ENCODE measurements at places on chromosomes 12 and 14.

GRCh38 chr12:72031066-72031465, 92.4 kb downstream of the TPH2 start:
- DNase-seq: no peak

DNA sequence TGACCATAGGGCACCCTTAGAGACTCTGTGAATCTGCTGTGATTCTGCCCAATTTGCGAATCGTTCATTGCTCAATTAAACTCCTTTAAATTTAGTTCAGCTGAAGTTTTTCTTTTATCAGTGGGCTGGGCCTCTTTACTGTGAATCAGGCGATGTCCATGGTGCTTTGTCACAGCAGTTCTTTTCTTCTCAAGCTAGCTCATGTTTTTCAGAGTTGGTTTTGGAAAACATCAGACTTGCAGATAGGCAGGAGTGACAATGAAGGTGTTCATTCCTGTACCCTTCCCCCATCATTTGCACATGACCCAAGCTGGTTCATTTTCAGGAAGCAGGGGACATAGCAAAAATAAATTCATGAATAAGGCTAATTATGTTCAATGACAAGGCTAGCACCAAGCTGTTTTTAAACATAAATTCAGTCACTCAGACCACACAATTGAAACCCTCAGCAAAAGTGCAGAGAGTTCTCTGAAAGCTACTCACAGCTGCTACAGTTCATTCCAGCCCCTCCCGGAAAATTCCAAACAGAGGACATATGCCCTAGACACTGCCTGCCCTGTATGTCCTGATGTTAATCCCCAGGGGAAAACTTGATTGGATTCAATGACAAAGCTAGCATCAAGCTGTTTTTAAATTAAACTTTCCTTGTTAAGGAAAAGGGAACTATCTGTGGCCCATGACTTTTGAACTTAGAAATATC, 383.3 kb downstream of the C12orf75 start:
- no peak for DNase-seq

DNA sequence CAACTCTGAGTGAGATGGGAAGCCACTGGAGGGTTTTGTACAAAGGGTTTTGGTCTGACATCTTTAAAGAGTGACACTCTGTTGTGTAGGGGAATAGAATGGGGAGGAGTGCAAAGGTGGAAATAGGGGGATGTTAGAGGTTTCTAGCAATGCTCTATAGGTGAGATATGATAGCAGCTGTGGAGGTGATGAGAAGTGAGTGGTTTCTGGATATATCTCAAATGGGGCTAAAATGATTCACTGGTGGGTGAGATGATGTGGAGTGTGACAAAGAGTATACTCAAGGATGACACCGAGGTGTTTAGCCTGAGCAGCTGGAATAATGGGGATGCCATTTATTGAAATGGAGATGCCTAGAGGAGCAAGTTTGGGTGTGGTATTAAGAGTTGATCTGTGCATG, 426.4 kb downstream of the PCNX1 start:
- no peak for DNase-seq

- no peak for DNase-seq
Observed at GRCh38 chr14:98176892-98177291, 1095.1 kb downstream of the BCL11B start.

- DNase-seq: no peak
Observed at GRCh38 chr12:29544428-29545101, 47.1 kb upstream of the OVCH1 start.

GRCh38 chr14:60184905-60185555, 19.8 kb upstream of the DHRS7 start:
- no peak for DNase-seq

DNA sequence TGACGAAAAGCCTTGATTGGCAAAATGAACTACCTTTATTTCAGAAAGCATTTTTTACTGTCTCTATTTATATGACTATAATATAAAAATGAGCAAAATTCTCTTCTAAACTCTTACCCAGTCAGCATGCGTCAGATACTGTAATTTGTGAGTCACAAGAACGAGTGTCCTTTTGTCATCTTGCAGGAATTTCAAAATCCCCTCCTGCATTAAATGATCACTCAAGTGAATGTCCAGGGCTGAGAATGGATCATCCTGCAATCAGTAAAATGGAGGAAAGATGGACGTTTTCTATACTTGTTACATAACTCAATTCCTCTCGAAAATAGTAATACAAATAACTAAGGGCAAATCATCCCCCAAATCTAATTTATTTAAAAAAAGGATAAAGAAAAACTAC, 77.7 kb upstream of the KCNJ8 start:
- no peak for DNase-seq

DNA sequence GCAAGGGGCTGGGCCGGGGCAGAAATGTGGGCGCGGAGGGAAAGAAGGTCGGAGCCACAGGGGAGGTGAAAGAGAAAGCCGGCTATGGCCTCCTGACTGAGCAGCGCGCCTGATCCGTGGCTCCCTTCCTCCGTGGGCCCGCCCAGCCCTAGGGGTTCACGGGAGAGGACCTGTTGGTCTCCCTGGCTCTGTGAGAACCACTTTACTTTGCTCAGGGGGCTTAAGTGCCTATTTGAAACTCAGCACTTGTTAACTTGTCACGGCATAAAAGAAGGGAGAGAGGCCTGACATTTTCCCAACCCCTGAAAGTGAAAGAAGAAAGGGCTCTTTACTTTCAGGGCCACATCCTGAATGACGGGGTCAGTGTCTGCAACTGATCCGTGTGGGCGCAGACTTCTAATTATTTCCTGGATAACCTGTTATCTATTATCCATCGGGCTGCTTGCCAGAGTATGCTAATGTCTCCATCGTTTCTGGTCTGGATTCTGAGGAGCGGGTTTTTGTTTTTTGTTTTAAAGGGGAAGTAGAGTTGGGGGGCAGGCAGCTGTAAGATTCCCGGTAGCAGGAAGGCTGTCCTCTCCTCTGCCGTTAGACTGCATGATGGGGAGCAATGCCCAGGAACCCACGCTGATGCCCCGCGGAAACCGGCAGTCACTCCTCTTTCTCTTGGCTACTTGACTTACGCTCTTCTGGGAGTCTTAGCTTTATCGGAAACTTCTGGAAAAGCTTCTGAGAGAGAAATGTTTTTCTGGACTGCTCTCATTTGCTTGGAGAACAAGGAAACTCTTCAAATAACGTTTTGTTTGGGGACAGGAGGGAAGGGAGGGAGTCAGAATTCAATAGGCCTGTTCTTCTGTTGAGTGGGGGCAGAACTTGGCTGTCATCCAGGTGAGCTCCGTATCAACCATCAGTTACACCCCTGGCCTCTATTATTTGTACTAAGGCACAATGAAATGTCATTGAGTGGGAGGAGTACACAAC, 127.7 kb upstream of the MAX start:
- no peak for DNase-seq

GRCh38 chr14:25908277-25909044, 689.4 kb downstream of the NOVA1 start:
- no peak for DNase-seq

- DNase-seq: no peak
Observed at GRCh38 chr12:666766-667308, 3.6 kb upstream of the NINJ2 start.

GRCh38 chr12:13348464-13348863, 151.9 kb downstream of the EMP1 start:
- no peak for DNase-seq

- DNase-seq: no peak
Observed at GRCh38 chr12:128078301-128078971, 188.5 kb upstream of the TMEM132C start.

DNA sequence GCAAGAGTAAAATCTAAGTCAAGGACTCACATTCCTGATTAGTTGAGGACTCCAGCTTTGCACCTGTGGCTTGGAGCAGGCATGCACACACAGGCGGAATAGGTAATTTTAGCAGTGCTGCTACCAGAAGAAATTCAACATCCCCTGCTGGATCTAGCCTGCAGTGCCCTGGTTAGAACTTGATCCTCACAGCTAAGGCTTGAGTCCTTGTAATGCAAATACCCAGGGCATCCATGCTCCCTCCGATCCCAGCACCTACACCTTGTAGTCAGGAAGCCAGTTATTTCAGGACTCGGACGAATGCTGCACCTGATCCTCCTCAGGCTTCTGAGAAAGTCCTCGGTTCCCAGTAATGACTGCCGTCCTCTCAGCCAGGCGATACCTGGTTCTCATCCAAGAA, 309.0 kb upstream of the AMIGO2 start:
- no peak for DNase-seq

DNA sequence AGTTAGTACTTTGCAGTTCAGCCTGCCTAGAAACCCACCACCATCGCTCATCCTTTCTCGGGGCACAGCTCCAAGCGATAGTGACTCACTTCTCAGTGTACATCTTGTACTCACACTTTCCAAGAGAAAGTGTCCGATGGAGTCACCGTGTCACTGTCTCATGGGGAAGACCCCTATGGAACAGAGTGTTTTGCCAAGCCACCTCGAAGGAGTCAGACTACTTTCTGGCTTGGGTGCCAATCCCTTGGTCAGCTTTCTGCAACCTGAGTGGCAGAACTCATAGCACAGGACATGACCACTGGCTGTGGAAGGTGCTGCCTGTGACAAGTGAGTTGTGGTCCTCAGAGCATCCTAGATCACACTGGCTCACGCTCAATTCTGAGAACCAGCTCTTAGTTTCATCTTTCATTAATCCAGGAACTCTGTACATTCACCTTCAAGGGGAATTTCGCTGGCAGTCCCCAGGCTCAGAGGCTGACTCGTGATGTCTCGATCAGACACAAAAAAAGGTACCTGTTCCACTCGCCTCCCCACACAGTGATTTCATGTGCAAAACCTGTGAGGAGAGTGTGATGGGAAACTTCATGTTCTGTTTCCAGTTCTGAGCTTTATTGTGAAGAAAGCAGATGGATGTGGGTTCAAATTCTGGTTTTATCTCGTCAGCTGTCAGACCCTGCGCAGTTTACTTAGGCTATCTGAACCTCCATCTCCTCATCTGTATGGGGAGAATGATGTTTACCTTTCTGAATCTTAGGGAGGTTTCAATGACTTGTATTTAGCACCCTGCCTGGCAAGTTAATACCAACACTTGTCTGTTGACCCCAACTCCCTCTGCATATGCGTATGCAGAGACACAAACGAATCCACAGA, 127.3 kb upstream of the CCND2 start:
- no peak for DNase-seq

- DNase-seq: no peak
Observed at GRCh38 chr12:68957273-68957672, 24.3 kb upstream of the CPM start.

GRCh38 chr12:78799649-78800048, 64.9 kb upstream of the SYT1 start:
- no peak for DNase-seq

- DNase-seq: peak; percentile 26
Observed at GRCh38 chr12:563250-563781, 99.9 kb downstream of the NINJ2 start.

DNA sequence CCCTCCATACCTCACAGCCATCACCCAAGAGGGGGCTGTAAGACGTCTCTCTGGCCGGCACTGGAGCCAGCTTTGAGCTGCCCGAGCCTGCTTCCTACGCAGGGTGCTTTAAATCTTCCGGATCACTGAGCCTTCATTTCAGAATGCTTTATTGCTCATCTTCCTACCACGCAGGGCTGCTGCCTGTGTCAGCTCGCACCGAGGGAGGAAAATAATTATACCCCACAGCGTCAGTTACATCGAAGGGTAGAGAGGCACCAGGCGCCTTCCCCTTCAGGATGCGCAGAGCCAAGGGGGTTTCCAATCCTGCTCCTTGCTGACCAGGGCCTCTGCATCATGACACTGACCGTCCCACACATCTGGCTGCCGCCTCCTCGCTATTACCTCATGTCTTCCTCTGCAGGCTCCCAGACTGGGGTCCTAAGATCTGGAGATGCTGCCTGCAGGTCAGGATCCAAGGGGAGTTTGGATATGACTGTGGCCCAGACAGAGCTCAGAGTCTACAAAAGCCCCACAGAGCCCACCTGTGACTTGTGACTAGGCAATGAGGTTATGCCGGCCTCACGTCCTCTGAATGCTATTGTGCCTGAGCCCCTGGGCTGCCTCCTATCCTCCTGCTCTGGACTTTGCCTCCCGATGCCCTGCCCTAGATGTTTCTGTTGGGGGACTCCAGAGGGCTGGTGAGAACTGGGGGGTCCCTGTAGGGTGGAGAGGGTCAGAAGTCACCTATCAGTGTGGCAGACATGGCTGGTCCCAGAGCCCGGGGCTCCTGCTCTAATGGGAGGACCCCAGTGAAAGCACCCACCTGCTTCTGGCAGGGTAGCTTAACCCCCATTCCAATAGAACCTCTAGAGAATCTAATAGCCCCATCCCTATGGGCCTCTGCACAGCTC, 220.3 kb upstream of the RTL1 start:
- no peak for DNase-seq

- DNase-seq: peak; percentile 69
Observed at GRCh38 chr14:71380271-71380670, 473.0 kb downstream of the PCNX1 start.

DNA sequence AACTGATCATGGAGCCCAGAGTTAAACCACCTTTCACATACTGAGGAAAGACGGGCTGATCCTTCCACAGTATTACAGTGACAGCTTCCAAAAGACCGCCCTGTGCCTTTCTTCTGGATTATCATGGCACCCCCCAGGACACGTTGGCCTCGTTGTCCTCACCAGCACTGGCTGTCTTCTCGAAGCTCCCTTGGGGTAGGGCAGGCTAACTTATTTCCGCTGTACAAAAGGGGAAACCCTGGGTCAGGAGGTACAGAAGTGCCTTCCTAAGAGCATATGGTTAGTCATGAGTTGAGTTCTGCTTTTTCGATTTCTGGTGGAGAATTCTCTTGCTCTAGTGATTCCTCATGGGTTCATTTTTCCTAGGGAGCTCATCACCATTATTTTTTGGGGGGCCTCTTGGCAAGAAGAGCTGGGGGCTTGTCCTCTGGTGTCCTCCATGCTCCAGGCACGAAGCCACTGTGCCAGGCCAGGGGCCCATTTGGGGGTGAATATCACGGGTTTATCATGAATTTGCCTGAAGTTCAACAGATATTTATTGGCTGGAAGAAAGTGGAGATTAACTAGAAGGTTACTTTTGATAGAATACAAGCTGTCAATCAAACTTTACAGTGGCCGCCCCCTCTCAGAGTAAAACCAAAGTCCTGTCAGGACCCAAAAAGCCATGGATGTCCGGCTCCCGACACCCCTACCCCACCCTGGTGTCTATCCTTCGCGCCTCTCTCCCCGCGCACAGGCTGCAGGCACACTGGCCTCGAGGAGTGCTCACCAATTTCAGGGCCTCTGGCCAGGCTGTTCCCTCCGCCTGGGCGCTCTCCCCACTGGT, 8.8 kb upstream of the TRAF3 start:
- no peak for DNase-seq

DNA sequence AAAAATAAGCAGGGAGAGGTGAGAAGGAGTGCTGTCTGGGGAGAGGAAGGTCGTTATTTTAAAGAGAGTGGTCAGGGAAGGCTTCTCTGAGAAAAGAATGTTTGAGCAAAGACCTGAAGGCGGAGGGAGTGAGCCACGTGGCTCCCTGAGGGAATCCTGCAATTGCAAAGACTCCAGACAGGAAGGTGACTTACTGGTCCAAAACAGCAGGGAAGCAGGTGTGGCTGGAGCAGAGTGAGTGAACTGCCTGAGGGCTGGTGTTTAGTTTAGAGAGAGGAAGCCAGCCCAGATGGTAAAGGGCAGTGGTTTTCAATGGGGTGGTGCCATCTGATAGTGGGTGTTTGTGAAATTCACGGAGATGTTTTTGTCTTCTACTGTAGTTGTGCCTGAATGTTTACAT, 58.8 kb upstream of the LTA4H start:
- peak; percentile 88 for DNase-seq

GRCh38 chr12:25376985-25377384, 126.3 kb upstream of the KRAS start:
- no peak for DNase-seq

- no peak for DNase-seq
Observed at GRCh38 chr12:108125073-108125472, 4.0 kb upstream of the WSCD2 start.
